ENCODE measurements at places on chromosomes 1 and 21.

DNA sequence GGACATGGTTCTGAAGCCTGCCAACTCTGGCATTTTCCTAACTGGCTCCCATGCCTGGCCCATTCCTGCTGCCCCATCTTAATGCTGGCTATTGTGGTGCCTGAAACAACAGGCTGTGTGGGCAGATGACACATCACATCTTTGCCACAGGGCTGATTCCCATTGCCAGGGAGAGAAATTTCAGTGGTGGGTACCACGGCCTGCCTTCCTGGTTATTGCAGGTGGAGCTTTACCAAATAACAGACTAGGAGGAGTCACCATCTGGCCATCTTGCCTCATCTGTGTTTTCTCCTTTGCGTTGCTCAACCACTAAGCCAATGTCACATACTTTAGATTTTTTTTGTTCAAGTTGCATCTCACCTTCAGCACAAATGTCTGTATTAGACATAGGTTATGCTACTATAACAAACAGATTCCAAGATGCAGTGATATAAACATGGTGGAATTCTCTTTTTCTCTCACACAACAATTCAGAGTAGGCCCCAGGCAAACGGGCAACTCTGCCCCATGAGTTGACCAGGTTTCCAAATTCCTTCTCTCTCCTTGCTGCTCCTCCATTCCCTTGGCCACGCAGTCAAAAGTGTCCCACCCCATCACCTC, 14.1 kb downstream of the CDA start:
- no peak for DNase-seq

DNA sequence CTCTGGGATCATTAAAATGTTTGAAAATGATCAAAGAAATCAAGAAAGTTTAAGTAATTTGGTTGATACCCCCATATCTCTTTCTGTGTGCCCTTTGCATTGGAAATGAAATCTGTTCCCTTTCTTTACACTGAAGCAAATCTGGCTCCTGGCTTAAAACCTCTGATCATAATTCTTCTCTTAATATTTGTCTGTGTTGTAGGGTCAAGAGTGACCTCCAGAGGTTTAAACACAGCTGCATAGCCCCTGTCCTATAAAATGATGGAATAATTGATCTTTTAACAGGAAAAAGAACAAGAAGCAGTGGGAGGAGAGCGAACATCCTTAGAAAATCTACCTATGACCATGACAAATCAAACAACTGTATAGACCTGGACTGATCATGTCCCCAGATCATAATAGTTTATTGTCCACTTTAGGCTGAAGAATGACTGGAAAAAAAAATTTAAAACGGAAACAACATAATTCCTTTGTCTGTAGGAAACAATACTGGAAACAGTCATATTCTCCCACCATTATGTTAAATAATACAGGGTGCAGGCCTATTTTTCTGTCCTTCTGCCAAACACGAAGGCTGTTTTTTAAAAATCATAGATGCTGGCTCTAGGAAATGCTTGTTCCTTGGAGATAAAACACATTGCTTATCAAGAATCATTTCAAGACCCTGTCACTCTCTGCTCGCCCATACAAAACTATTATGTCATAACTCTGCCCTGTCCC, 184.3 kb downstream of the NEGR1 start:
- no peak for DNase-seq

GRCh38 chr1:65434760-65435159, 14.3 kb downstream of the LEPR start:
- no peak for DNase-seq

- no peak for DNase-seq
Observed at GRCh38 chr21:18744840-18745239, 341.3 kb upstream of the TMPRSS15 start.

- DNase-seq: no peak
Observed at GRCh38 chr1:9233241-9233941, 1.2 kb upstream of the H6PD start.

GRCh38 chr1:187996780-187997179, 1168.0 kb downstream of the PLA2G4A start:
- no peak for DNase-seq

GRCh38 chr1:220797553-220797952, 10.8 kb downstream of the MTARC1 start:
- DNase-seq: no peak

DNA sequence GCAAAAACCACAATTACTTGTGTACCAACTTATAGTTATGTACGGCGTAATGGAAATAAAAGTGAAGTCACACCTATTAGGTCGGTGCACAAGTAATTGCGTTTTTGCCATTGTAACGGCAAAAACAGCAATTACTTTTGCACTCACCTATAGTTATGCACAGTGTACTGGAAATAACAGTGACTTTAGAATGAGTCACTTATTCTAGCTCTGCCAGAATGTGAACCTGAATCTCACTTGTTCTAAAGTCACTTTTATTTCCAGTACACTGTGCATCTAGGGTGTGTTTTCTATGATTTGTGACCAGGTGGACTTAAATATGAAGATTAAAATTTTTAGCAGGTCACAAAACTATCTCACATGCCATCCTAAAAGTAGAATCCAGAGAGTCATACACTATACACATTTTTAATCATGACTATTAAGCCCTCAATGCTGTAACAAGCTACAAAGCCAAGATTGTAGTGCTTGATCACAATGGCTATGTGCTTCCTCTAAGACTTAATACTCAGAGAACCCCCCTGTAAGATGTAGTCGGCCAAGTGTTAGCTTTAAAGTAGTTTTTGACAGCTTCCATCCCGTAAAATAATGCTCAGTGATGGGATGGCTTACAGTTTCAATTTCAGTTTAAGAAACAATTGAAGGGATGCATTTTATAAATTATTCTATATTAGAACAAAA, 218.8 kb downstream of the NEGR1 start:
- no peak for DNase-seq

- no peak for DNase-seq
Observed at GRCh38 chr1:98688110-98688739, 26.7 kb downstream of the SNX7 start.

DNA sequence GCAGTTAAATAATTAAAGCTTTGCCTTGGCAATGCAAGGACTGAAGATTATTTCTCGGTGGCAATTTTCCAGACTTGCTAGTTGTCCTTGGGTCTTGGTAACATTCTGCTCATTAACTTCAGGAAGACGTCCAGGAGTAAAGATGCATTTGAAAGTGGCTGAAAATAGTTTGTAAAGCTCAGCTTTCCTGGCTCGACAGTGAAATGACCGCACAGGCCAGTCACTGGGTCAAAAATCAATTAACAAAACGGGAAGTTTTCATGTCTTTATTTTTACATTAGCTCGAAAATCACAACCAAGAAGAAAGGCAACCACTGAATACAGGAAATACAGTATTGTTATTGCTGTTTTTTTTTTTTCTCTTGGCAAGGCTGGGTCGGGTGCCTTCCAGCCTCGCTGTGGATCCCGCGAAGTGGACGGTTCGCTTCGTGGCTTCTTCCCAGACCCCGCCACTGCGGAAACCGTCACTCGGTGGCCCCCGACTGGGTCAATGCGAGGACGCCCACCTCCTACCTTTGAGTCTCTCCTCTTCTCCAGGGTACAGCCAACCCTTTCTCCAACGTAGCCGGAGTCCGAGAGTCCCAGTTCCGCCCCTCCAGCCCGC, 479 bp upstream of the SNX7 start:
- DNase-seq: no peak

DNA sequence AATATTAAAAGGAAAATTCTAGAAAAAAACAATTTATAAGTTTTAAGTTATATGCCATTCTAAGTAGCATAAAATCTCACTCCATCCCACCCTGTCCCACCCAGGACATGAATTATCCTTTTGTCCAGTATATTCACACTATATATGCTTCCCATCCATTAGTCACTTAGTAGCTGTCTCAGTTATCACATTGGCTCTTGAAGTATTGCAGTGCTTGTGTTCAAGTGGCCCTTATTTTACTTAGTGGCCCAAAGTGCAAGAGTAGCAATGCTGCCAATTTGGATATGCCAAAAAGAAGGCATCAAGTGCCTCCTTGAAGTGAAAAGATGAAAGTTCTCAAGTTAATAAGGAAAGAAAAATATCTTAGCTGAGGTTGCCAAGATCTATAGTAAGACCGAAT, 192.3 kb downstream of the KCNT2 start:
- no peak for DNase-seq

DNA sequence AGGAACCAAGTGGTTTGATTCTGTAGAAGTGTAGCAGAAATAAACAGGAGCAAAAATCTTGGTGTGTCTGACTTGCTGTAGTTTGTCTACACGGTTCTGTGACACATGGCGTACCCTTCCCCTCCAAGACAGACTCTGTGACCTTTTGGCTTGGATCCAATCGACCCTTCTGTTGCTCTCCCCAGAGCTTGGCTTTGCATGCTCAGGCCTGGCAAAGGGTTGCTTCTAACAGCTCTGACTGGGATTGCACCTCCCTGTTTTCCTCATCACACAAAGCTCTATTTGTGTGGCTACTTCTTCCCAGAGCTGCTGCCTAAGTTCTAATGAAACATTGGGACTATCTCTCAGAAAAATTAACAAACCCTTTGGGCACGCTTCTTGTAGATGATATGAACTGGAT, 24.0 kb downstream of the NGF start:
- no peak for DNase-seq

- no peak for DNase-seq
Observed at GRCh38 chr21:42188663-42189062, 30.3 kb upstream of the ABCG1 start.

DNA sequence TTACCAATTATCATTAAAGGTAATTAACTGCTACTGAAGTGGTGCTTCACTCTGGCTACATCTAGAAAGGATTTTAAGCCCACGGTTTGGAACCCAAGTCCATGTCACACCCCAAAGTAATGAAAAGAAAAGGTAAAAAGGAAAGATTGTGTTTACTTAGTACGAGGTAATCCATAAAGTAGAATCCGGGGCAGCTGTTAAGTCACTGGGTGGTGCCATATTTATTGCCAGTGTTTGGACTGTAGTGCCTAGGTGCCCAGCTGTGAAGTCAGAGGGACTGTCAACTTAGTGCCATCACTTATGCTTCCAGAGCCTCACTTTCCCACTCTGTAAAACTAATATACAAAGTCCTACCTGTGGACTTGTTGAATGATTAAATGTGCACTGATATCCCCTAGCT, 52.2 kb upstream of the GRHL3 start:
- no peak for DNase-seq

DNA sequence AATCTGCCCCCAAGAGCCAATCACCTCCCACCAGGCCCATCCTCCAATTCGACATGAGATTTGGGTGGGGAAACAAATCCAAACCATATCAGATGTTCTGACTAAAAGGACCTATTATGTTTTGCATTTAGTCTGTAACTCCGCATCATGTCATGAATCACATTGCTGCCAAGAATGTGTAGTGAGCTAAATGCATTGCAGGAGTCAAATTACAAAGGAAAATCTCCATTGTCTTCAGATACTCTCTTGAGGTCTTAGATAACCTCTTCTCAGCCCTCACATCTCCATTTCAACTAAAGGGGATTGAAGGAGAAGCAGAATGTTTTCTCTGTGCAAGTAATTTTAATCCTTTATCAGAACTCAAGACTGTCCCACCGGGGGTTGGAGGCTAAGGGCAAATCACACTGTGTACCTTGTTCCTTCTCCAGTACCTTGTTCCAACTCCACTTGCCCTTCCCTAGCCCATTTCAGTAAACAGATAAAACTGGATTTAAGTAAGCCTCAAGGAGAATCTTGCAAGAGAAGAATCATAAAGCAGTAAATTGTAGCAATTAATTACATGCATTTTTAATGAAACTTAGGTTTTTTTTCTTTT, 34.1 kb downstream of the EXTL2 start:
- DNase-seq: no peak

GRCh38 chr1:152162792-152163463, 3.9 kb upstream of the RPTN start:
- DNase-seq: no peak

GRCh38 chr1:156922986-156923669, 2.7 kb downstream of the LRRC71 start:
- no peak for DNase-seq

GRCh38 chr1:22788254-22788661, 77.6 kb downstream of the EPHB2 start:
- DNase-seq: no peak

GRCh38 chr1:25810341-25811299, 9.1 kb upstream of the MTFR1L start:
- DNase-seq: peak; percentile 61

DNA sequence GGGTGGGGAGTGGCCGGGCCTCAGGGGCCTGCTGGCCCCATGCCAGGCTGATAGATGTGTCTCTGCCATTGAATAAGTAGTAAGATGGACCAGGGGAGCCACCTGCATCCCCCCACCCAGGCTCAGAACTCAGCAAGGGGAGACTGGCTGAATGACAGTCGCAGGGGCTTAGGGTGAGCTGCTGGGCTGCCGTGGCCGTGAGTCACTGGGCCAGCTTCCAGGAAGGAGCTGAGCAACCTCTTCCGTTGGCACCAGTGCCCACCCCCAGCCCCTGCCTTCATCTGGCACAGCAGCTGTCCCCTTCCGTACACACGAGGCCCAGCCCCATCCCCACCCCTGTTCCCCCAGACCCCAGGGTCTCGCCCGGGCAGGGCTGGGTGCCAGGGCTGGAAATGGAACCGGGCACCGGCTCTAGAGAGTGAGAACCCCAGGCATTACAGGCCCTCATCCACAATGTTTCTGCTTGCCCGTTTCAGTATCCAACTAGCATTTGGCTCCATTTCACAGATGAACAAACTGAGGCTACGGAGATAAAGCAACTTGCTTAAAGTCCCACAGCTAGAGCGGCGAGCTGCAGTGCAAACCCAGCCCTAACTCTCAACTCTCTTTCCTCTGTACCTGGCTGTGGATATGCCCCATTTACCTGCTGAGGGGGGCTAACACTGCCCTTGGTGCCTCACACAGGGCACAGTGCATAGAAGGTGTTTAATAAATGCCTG, 10.2 kb downstream of the WNT4 start:
- DNase-seq: no peak

DNA sequence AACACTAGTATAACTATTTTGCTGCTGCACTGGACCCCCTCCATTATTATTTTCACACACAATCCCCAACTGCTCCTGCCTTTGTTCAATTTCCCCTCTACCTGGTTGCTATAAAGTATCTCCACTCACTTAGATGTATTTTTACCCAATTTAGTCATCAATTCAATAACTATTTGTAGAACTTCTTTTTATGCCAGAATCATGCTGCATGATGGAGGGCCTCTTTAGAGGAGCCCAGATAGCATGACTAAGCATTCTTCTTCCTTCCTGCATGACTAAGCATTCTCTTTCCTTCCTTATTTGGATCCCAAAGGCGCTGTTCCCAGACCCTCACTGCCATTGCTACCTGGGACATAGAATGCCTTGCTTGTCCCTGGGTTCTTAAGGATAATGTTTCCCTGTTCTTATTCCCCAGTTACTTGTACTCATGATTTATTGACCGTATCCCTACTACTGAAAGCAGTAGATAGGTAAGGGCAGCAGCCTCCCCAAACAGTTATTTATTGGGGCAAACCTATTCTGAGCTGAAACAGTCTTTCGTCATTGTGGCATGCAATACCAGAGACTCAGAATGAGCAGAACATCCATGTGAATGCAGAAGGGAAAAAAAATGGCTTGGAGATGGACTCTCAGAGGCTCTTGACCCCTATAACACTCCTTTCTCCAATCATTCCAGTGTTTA, 89.3 kb upstream of the AKT3 start:
- no peak for DNase-seq

GRCh38 chr1:201525193-201525778, 13.6 kb upstream of the NAV1 start:
- no peak for DNase-seq

GRCh38 chr21:15065392-15066122, 757 bp upstream of the NRIP1 start:
- DNase-seq: peak; percentile 28

Measured in stimulated activated CD4-positive, alpha-beta T cell treated with anti-CD3 and anti-CD28 coated beads, Interleukin-15, amount 100 ng/mL, for 1 hour (primary cell).